ENCODE measurements at places on chromosomes 7 and 10. TPM values are rescaled to one million over a fixed set of nuclear protein-coding genes. Genes with fewer than 3 reads are reported as not detected.

- no peak for ATAC-seq
Measured at GRCh38 chr10:26855186-26855585, 5.6 kb downstream of the ABI1 start.

- ATAC-seq = peak; percentile 86
Measured at GRCh38 chr10:114868870-114869519, 47.4 kb downstream of the FHIP2A start.

GRCh38 chr10:130762491-130762890, 549.0 kb downstream of the TCERG1L start:
- ATAC-seq = no peak

CHN2 gene
- total RNA-seq = 3.1 TPM

TMEM168 gene
- total RNA-seq = 21.4 TPM
